Inflammatory macrophage (primary cell): ENCODE measurements at places on chromosomes 7 and 10.

DNA sequence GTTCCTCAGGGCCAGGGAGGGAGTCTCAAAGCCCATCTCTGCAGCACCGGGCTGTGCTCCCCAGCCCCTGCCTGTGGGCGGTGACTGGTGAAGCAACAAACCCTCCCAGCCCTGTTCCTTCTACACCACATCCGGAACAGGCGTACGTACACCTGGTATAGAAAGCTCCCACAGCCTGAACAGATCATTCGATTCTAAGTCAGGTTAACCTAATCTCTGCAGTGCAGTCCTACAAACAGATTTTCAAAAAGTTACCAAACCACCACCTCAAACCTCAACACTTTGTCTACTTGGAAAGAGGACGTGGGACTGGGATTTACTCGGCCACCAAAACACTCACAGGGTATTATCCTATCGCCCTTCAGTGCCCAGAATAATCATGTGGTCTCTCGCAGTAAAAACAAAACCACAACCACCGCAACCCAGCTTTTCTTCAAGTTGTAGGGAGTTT, 238.4 kb downstream of the DIP2C start:
- DNase-seq: no peak

GRCh38 chr7:24231493-24231892, 52.5 kb upstream of the NPY start:
- no peak for DNase-seq

GRCh38 chr10:18204039-18204835, 64.0 kb downstream of the CACNB2 start:
- DNase-seq: no peak

GRCh38 chr10:18685555-18685954, 26.3 kb downstream of the ARL5B start:
- no peak for DNase-seq

GRCh38 chr10:79434821-79435251, 10.6 kb downstream of the ZCCHC24 start:
- no peak for DNase-seq

DNA sequence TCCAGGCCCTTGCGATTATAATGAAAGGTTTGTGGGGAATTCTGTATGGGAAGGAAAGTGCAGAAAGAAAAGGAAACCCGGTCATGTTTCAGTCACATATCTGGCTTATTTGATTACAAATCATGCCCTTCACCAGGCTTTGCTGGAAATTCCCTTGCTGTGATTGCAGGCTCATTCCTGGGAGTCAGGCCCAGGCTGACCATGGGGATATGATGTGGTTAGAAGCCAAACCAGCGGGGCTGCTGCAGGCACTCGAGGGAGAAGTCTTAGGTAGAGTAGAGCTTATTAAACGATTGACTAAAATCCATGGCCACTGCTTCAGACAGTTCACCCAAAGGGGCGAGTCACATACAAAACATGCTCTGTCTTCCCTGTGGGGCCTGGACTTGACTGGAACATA, 16.2 kb downstream of the PKD1L1 start:
- DNase-seq: no peak

DNA sequence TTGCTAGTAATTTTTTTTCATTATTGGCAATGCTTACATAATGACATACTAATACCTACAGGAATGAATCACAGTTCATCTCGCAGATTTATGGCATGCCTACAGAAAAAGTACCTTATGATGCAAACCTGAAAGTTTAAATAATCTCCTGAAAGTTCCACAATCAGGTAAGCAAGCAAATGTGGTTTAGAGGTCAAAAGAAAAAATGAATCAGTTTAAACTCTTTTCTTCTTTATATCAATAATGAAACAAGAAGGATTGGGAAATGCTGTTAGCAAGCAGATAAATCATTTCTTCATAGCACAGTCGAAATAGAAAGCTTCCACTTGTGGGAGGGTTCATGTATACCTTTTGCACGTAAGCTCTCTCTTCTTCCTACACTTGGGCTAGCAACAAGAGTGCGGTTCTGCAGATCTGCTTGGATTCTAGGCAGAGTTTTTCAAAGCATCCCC, 53.7 kb upstream of the MTPN start:
- DNase-seq: no peak

- no peak for DNase-seq
These were observed 68.7 kb downstream of the RGS10 start for GRCh38 chr10:119473771-119474170.

DNA sequence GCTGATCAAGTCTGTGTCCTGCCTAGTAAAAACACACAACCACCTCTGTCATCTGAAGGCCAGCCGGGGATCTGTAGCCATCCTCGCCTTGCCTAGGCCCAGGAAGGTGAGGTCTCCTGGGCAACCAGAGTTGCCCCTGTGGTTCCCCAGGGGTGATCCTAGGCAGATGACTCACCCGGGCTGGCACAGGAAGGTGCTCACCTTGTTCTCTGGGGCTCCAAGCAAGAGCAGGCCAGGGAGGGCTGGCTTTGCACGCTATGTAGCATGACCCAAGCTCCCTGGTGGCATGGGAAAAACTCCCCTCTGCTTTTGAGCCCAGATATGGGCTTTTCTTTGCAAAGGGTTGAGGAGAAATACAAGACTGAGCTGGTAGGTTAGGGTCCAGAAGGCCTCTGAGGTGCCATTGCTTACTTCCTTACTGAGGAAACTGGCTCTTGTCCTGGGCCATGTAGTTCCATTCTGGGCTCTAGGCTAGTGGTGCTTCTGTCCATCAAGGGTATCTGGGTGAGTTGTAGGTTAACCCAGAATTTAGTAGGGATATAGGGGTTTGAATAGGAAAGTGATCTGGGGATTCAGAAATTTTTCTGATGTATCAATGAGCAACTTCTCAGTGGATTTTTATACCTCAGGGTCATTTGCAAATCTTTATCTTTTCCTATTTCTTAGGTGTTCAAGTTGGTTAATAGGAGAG, 112.0 kb downstream of the NT5C2 start:
- DNase-seq: no peak

DNA sequence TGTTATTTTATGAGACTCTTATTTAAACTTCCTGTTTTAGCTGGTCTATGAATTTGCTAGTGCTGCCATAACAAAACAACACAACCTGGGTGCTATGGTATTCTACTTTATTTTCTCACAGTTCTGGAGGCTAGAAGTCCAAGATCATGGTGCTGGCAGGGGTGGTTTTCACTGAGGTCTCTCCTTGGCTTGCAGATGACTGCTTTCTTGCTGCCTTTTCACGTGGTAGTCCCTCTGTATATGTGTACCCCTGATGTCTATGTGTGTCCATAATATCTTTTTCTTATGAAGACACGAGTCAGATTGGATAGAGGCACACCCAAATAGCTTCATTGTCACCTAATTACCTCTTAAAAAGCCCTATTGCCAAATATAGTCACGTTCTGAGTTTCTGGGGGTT, 270.5 kb downstream of the BMPER start:
- DNase-seq: no peak

DNA sequence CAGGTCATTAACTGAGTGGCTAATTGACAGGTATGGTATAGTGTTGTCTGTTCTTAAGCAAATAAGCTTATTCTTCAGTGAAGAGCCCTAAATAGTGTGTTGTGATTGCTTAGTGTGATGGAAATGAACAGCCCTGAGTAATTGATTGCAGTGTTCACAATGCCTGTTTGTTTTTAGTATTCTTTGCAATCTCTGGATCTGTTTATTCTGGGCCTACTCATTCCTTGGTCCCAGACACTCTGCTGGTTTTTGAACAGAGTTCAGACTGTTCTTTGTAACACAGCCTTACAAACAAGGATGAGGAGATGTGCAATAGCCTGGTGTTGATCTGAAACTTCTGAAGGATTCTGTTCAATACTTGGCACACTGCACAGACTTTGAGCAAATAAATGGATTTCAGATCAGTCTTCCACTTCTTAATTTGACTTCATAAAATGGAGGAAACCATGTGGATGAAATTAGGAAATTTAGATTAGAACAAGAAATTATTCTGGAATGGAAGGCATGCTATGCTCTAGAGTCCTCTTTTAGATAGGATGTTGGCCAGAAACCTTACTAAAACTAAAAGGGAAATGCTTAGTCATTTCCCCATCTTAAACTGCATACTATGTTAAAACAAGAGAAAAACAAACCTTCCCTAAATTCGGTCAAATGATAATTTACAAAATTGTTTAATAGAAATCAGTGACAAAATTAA, 444.2 kb upstream of the SEMA3D start:
- peak; percentile 63 for DNase-seq

DNA sequence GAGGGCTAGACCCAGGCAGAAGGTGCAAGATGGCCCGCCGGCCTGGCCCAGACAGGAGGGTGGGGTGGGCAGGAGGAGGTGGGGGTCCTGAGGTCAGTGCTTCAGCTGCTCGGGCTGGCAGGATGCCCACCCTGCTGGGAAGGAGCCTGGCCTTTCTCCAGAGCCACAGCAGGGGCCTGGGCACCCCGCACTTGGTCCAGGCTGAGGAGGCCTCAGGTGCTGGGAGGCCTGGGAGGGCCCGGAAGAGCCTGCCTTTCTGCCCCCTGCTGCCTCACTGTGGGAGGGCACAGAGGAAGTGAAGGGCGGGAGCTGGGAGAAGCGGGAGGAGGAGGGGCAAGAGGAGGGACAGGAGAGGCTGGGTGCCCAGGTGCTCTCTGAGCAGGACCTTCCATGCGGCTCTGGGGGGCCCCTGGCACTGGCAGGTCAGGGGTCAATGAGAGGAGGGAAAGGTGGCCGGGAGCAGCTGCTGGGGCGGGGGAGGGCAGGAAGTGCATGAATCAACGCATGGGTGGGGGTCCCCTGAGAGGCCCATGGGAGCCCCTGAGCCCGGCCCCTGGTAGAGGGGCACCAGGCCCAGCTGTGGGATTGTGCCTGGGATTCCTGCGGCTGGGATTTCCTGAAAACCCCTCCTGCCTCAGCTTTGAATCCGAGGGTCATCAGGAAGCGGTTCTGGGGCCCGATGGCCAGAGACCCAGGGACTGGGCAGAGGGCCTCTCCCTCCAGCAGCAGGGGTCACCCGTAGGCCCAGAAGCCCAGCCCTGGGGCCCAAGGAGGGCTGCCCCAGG, 49.9 kb downstream of the PWWP2B start:
- peak; percentile 80 for DNase-seq

- peak; percentile 66 for DNase-seq
These were observed 598 bp downstream of the MCMBP start for GRCh38 chr10:119871881-119872609.

DNA sequence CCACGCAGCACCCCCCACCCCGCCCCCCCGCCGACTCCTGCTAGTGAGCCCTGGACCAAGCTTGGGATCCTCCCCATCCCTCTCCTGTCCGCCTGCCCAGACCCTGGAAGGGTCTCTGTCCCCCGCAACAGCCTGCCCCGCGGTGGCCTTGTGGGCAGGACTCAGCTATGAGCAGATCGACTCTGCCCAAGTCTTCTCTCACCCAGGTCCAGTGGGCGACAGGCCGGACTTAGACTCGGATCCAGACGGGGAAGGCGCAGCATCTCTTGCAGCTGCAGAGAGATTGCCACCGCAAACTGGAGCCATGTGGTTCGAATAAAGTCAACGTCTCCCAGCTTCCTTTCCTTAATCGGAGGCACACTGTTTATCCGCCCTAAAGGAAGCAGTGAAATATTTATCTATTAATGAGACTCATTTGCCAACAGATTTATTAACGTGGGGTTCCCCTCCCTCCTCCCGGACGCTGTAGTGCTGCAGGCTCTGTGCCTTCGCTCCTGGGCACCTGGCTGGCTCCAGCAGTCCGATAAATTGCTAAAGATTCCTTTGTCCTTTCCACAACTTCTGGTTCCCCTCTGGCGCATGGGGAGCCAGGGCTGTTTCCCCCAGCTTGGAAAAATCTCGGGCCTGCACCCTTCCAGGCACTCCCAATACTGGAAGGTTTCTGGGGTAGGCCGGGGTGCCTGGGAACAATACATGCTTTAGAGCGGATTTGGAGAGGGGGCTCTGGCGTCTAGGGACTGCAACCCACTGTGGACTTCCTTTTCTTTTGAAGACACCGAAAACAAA, 634 bp upstream of the HOXA7 start:
- DNase-seq: no peak

DNA sequence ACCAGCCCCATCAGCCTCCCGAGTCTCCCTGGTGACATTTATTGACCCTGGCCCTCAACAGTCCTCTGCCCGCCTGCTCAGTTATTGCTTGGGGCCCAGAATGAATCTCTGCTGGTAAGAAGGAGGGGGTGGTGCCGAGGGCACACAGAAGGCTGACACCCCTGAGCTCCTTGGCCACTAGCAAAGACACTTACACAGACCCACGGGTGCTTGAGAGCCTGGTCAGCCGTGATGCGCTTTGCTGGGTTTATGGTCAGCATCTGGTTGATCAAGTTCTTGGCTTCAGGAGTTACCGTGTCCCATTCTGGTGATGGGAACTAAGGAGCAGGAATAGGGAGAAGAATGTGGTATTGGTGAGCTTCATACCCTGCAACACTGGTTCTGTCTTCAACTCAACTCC, 27.3 kb downstream of the CAMK2G start:
- DNase-seq: no peak

DNA sequence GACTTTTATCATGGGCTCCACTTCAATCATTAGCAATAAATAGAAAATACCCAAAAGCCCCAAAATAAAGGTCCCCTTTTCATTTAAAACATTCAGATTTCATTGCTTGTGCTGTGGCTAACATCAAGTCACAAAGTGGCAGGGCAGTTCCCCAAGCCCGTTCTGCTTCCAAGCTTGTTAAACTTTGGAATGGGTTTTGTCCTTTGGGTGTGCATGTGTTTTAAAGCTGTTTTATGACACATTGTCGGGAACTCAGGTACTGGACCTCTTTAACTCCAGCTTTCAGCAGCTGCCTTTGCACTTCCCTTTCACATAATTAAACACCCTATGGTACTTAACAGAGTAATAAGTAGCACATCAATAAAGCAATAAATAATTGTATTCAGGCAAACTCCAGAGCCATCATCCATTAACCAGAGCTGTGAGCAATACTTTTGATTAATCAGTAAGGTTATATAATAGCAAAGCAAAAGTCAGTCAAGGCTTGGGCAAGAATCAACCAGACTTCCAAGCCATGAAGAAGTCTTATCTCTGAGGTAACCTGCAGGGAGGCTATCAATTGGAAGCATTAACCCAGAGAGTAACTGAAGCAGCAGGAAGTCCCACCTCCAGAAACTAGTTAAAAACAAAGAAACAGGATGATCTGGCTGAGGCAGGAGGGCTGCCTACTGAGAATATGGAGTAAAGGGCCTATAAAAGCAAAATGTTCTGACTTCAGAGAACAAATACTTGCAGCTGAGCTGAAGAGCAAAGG, 56.1 kb upstream of the ARID5B start:
- no peak for DNase-seq

GRCh38 chr7:32043688-32044087, 26.5 kb downstream of the PDE1C start:
- no peak for DNase-seq
